ENCODE measurements at places on chromosomes 11 and 22. TPM values are rescaled to one million over a fixed set of nuclear protein-coding genes. Genes with fewer than 3 reads are reported as not detected.

- no peak for DNase-seq
Measured at GRCh38 chr11:130070846-130071200, 1.1 kb downstream of the APLP2 start.

DNA sequence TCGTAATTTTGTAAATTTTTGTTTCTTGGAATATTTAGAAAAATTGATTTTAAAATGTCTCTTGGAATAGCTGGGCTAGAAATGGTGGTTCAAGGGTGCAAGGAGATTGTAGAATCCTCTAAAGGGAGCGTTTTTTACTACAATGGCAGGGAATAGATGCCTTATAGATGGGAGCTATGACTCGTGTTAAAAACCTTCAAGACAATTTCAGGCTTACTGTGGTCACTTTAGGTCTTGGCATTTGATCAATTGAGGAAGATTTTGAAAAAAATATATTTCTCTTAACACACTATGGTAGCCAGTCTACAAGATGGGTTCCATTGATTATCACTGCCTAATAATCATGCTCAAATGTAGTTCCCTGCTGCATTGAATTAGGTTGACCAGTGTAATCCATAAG, 25.0 kb downstream of the METTL15 start:
- DNase-seq: no peak

DNA sequence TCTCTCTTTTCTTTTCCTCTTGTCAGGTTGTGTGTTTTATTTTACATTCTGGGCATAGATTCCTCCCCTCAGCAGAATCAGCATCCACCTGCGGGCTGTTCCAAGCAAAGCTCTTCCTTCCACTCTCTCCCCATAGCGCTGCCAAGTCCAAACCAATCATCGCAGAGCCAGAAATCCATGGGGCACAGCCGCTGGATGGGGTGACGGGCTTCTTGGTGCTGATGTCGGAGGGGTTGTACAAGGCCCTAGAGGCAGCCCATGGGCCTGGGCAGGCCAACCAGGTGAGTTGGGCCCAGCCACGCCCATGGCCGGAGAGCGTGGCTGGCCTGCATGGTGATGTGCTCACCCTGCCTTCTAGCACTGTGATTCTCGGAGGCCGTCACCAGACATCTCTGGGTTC, 22.1 kb downstream of the TAB1 start:
- DNase-seq: no peak

DNA sequence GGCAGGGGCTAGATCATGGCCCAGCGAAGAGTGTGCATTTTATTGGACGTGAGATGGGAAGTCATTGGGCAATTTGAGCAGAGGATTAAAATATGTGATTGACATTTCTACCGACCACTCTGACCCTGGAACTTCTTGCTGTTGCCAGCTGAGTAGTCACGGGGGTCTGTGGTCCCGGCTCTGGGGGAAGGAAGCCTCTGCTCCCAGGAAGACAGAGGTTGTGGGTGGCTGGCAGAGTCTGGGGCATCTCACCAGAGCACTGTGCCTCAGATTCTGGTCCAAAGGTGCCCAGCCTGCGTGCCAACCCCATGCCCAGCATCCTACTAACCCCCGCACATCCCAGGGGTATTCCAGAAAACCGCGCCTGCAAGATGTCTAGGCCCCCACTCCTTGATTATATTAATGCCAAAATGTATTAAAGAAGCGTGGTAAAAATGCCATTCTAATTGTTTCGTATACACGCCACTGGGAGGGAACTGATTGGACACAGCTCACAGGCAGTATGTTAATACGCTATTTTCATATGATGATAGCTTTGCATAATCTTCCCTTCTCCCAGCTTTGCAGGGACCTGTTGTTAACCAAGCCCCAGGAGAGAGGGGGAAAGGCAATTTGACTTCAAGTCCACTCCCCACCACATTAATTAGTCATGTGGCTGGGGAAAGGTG, 25.3 kb upstream of the LMO1 start:
- no peak for DNase-seq

GRCh38 chr11:30583476-30584280, 2.5 kb downstream of the MPPED2 start:
- no peak for DNase-seq

RIC3 gene
- 37.1 TPM for total RNA-seq

GRCh38 chr11:67465189-67465510, 3.9 kb downstream of the TMEM134 start:
- DNase-seq: no peak

LARGE2 gene
- total RNA-seq: 4.2 TPM

DNA sequence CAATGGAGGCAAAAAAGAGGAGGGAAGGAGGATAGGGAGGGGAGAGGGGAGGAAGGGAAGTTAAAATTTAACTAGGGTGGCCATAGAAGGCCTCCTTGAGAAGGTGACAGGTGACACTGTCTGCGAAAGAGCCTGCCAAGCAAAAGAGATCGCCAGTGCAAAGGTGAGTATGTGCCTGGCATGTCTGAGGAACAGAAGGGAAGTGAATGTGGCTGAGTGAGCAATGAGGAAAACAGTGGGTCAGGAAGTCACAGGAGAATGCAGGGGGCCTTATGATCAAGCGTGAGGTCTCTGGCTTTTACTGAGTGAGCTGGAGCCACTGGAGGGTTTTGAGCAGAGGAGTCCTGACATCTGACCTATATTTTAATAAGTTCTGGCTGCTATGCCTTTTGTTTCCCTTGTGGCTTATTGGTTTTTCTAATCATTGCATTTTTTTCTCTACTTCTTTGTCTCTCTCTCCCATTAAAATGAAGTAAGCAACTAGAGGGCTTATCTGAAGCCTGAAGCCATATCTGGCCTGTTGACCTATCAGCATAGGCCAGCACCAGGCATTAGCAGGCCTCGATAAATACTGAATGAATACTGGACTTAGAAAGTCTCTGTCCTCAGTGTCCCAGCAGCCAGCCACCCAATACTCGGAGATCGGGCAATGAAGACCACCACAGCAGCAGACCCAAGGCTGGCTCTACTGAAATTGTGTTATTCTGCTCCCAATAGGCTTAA, 5.6 kb downstream of the AP1B1 start:
- DNase-seq: no peak

- peak; percentile 45 for DNase-seq
Measured at GRCh38 chr22:17117890-17118289, 3.3 kb downstream of the TMEM121B start.

TYR gene
- not detected for total RNA-seq

- DNase-seq: no peak
Measured at GRCh38 chr22:19434401-19434800, 2.1 kb downstream of the MRPL40 start.

SSTR3 gene
- total RNA-seq: 2.6 TPM

- no peak for DNase-seq
Measured at GRCh38 chr11:36565031-36565610, 2.7 kb upstream of the RAG1 start.

DNA sequence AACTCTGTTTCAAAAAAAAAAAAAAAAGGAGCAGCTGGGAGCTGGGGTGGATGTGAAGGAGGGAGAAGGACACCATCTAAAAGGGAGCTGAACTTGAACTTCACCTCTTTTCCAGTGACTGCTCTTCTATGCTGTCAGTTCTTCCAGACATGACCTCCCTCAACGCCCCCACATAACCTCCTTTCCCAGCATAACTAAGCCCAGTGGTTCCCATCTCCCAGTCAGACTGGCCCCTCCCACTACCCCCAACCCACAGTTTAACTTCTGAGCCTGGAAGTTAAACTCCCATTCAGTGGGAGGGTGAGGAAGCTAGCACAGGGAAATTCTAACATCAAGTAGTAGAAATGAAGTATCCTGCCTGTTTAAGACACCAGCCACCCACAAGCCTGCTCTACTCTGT, 1.8 kb downstream of the ARHGAP1 start:
- no peak for DNase-seq

Data from CD8-positive, alpha-beta T cell (primary cell).